ENCODE measurements at places on chromosomes 13 and 19. TPM values are rescaled to one million over a fixed set of nuclear protein-coding genes. Genes with fewer than 3 reads are reported as not detected.

WASF3 gene
- total RNA-seq: 0.07 TPM

DNA sequence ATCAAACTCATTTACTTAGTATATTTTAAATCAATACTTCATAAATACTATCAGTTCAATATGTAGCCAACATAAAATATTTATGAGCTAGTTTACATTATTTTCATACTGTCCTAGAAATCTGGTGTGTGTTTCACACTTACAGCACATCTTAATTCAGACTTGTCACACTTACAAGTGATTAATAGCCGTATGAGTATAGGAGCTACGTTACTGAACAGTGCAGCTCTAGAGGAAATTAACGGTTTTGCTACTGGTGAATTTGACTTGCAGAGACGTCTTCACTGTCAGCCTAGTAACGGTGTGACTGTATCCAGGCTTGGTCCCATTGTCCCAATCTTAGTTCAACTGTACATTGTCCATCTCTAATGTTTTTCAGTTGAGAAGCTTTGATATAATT lies 33.7 kb upstream of the POSTN start:
- no peaks in the 10 kb centered on the region for H3K36me3 ChIP-seq
- H3K4me3 ChIP-seq: no peak overlapping the region
- no peak for DNase-seq
- no peak overlapping the region for H3K27ac ChIP-seq

DNA sequence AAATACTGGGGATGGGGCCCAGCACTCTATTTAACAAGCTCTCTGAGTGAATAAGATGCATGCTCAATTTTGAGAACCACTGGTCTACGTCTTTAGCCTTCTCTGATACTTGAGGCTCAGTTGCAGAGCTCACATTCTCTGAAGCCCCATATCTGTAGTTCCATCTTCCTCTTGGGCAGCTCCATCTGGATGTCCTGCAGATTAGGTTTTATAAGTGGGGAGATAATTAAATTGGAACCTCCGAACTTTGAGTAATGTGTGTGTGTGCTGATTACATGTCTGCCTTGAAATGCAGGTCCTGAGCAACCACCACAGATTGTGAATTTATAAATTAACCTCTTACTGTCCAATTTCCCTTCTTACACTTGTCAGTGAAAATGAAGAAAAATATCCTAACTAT lies 7.2 kb upstream of the RASL11A start:
- peaks cover 23% of the 10 kb centered on the region for H3K4me1 ChIP-seq
- H3K36me3 ChIP-seq: peaks cover 31% of the 10 kb centered on the region
- no peaks in the 10 kb centered on the region for H3K27me3 ChIP-seq
- no peak for DNase-seq

- H3K27ac ChIP-seq: no peak overlapping the region
- no peak for DNase-seq
- no peaks in the 10 kb centered on the region for H3K4me1 ChIP-seq
- peaks cover 9% of the 10 kb centered on the region for H3K36me3 ChIP-seq
- H3K27me3 ChIP-seq: no peaks in the 10 kb centered on the region
Observed at GRCh38 chr19:56476093-56476492, 1.1 kb downstream of the ZNF667 start.

DNA sequence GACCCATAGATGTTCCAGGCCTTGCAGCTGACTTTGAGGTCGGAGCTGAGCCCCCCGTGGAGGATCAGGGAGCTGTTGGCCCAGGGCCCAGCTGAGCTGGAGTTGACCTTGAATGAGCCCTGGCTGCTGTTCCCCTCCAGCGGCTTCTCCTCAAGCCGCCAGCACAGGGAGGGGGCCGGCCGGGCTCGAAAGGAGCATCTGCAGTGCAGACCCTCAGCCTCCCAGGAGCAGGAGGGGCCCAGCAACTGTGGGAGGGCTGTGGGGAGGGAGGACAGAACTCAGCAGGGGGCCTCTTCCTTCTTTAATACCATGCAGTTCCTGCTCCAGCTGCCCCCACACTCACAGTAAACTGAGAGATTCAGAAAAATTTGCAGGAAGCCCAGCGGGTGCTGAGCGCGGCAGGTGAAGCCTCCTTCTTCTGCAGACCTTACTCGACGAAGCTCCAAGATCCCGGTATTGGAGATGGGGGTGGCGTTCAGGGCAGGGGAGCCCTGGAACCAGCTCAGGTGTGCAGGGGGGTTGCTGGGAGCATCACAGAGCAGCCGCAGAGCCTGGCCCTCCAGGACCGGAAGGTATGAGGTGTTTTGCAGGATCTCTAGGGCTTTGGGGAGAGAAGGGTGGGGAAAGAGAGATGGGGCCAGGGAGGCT lies 2.6 kb downstream of the SIGLEC5 start:
- H3K4me1 ChIP-seq: no peaks in the 10 kb centered on the region
- H3K4me3 ChIP-seq: no peak overlapping the region
- H3K36me3 ChIP-seq: no peaks in the 10 kb centered on the region
- peaks cover 5% of the 10 kb centered on the region for H3K27me3 ChIP-seq

ZNF808 gene
- total RNA-seq: 21.2 TPM

ZNF134 gene
- 9.1 TPM for total RNA-seq

- no peak overlapping the region for H3K27ac ChIP-seq
- H3K4me1 ChIP-seq: no peaks in the 10 kb centered on the region
- no peaks in the 10 kb centered on the region for H3K36me3 ChIP-seq
- no peak for DNase-seq
Observed at GRCh38 chr13:47661076-47661475, 340.0 kb downstream of the SUCLA2 start.

Data from activated CD4-positive, alpha-beta T cell treated with anti-CD3 and anti-CD28 coated beads, Interleukin-2, amount 10 ng/mL, durations not matched to agents 24 days and 14 days (primary cell).